ENCODE measurements at places on chromosomes 13 and 19. TPM values are rescaled to one million over a fixed set of nuclear protein-coding genes. Genes with fewer than 3 reads are reported as not detected.
A peak's percentile ranks its signal among the peaks of the same experiment; 100 is the strongest.

DNA sequence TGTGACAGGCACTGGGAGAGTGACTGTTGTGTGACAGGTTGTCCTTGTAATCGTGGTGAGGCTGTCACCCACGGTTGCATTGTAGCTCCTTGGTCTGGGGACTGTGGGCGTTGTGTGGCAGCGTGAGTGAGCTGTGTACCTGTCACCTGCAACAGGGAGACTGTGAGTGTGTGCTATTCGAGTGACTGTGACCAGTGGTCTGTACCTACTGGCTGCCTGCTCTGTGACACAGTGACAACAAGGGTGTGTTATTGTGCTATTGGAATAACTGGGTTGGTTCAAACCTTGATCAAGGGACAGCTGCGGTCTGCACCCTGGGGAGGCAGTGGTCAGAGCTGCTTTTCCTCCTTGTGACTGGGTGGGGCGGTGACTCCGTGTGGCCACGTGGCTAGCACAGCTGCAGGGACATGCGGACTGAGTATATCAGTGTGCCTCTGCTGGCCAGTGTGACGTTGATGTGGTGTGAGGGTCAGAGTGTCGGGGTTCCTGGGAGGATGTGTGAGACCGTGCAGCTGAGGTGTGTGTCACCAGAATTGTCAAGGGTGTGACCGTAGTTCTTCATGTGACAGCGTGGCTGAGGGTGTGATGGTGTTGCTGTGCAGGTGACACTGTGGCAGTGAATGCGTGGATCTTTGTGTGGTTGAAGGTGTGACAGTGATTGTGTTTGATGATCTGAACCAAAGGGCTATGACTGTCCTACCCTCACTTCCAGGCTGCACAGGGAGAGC lies 10.1 kb upstream of the NFIX start:
- no peak for DNase-seq

The PEAK3 gene
- total RNA-seq: 0.44 TPM

The NXNL1 gene
- not detected for total RNA-seq

- peak; percentile 57 for DNase-seq
These were observed 47.2 kb downstream of the CHST8 start for GRCh38 chr19:33668968-33669367.

GRCh38 chr13:66546534-66547379 lies 683.4 kb downstream of the PCDH9 start:
- DNase-seq: no peak

DNA sequence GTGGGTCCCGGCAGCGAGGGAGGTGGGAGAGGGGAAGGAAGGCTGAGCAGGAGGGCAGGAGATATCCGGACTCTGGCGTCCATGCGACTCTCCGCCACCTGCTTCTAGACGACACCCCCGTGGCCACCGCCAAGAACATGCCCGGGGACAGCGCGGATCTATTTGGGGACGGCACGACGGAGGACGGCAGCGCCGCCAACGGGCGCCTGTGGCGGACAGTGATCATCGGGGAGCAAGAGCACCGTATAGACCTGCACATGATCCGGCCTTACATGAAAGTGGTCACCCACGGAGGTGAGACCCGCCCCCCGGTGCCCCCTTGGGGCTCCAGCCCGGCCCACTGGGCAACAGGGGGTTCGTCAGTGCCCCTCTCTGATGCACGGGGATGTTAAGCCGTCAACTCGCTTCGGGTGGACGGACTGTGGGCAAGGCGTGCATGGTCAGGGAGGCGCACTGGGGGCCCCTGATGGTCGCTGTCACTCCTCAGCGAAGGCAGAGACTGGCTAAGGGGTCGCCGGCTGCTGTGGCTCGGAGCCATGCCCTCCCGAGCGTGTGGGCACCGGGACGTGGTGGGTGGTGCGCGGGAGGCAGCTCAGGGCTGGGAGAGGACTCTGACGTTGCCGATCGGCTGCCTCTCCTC lies 25.1 kb upstream of the NMRK2 start:
- DNase-seq: no peak

GRCh38 chr19:34269968-34270621 lies 15.7 kb downstream of the GARRE1 start:
- DNase-seq: no peak

The LYPD5 gene
- total RNA-seq: not detected

DNA sequence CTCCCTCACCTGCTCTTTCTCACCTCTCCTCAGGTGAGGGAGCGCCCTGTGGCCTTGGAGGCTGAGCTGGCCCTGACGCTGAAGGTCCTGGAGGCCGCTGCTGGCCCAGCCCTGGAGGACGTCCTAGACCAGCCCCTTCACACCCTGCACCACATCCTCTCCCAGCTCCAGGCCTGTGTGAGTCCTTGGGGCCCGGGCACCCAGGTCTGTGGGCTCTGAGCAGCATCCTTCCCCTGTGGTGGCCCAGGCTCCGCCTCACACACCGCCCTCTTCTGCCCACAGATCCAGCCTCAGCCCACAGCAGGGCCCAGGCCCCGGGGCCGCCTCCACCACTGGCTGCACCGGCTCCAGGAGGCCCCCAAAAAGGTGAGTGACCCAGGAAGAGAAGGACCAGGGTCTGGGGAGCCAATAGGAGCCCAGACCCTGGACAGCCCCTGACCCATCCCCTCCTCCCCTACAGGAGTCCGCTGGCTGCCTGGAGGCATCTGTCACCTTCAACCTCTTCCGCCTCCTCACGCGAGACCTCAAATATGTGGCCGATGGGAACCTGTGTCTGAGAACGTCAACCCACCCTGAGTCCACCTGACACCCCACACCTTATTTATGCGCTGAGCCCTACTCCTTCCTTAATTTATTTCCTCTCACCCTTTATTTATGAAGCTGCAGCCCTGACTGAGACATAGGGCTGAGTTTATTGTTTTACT lies 1.9 kb downstream of the IFNL1 start:
- DNase-seq: no peak

The KLK4 gene
- not detected for total RNA-seq

The CYP2A7 gene
- total RNA-seq: not detected

DNA sequence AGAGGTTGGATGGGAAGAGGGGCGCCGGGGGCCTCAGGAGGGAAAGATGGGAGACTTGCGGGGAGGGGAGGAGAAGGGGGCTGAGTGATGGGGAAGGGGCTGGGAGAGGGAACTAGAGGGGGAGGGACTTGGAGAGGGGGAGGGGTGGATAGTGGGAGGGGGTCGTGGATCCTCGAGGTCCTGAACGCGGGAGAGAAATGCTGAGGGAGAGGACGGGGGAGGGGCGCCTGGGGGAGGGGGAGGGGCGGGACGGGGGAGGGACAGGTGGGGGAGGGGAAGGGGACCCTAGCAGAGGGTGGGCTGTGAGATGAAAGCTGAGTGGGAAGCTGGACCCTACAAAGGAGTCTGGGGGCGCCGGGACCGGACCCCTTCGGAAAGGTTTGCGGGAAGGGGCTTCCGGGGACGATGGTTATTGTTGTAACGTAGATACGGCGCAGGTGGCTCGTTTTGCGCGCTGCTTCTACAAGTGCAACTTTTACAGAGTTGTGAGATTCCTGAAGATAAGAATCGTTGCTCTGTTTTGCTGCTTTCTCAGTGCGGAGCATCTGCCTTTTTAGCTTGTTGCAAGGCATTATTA lies 418 bp downstream of the ZNF444 start:
- no peak for DNase-seq

GRCh38 chr13:22091971-22092300 lies 421.1 kb downstream of the FGF9 start:
- no peak for DNase-seq

DNA sequence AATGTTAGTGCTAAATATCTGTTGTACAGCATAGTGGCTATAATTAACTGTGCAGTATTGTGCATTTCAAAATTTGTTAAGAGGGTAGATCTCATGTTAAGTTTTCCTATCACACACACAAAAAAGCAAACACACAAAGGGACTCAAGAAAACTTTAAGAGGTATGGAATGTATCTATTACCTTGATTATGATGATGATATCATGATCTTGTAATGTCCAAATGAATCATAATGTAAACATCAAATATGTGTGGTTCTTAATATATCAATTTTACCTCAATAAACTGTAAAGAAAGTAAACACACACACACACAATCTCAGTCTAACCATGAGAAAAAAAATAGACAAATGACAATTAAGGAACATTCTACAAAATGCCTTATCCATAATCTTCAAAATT lies 934.6 kb downstream of the SLITRK1 start:
- DNase-seq: no peak

GRCh38 chr19:4094761-4095487 lies 28.2 kb upstream of the ZBTB7A start:
- peak; percentile 83 for DNase-seq

Measured in osteocyte (in vitro differentiated cells).